ENCODE measurements at places on chromosomes 2 and 18.
A peak's percentile ranks its signal among the peaks of the same experiment; 100 is the strongest.

DNA sequence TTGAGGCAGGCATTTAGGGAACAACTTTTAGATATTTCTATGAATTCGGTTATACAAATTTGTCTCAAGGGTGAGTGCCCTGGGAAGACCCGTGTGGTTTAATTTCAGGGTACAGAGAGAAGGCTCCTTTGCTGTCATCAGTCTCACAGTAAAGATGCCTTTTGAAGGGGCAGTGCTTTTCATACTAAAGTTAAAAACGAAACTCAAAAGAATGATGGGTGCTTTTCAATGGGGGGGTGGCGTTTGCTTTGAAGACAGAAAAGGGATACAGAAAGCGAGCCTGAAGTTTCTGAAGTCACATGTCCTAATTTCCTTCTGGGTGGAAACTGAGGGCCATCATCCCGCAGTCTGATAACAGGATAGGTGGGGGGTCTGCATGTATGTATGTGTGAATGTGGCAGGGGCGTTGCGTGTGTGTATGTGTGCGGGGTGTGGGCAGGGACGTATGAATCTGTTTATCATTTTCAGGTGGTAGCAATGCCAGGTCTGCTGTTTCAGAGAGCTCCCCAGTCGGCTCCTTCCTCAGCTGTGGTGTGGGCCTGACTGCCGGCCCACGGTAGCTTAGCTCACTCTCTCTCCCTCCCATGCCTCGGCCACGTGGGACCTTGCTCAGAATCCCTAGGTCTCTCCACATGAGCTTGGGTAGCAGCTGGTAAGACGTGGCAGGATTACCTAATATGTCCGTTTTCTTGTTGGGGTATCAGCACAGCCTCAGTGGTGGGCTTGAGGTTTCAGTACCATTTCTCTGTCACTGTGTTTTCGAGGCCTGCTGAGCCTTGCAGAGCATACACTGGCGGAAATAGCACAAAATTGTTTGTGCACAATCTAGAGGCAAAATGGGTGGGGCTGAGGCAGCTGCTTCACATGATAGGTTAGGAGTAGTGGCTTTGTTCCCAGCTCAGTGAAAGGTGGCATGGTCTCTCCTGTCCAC lies 32.7 kb downstream of the ARHGAP25 start:
- DNase-seq: peak; percentile 60

DNA sequence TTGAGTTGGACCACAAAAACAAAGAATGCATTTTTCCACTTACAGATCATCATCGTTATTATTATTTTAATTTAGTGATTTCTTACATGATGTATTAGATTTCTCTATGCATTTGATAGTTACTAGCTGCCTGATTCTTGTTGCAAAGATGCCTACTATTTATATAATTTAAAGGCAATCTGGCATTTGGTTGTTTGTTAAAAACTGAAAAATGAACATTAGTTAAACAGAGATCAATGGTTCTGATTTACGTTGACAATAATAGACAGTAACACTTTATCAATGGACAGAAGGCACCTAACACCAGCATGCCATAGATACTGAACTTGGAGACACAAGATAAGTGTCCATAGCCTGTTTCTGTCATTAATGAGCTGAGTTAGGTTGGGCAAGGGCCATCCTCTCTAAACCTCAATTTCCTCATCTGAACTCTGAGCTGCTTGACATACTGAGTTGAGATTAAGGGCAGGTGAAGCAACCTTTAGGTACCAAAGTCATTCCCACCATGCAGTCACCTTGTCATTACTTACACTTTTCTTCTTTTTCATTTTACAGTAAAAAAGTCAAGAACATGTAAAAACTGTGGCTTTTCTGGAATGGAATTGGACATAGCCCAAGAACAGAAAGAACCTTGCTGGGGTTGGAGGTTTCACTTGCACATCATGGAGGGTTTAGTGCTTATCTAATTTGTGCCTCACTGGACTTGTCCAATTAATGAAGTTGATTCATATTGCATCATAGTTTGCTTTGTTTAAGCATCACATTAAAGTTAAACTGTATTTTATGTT lies 3.1 kb downstream of the CCL20 start:
- DNase-seq: no peak

- DNase-seq: no peak
Measured at GRCh38 chr2:26521913-26522180, 43.9 kb upstream of the OTOF start.

- no peak for DNase-seq
Measured at GRCh38 chr2:186697536-186697935, 3.7 kb downstream of the FAM171B start.

DNA sequence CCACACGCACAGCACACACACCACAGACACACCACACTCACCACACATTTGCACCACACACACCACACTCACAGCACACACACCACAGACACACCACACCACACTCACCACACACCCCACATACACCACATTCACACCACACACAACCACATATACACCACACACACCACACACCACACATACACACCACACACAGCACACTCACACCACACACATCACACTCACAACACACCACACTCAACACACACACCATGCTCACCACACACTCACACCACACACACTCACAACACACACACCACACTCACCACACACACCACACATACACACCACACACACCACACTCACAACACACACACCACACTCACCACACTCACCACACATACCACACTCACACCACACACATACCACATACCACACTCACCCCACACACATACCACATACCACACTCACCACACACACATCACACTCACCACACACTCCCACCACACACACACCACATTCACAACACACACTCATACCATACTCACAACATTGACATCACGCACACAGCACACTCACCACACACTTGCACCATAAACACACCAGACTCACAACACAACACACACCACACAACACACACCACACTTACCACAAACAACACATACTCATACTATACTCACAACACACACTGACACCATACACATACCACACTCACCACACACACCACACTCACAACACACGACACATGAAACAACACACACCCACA lies 60.0 kb downstream of the SDC1 start:
- no peak for DNase-seq

GRCh38 chr2:191739194-191739593 lies 61.3 kb downstream of the NABP1 start:
- DNase-seq: no peak

- DNase-seq: no peak
Measured at GRCh38 chr2:38223256-38223655, 147.3 kb upstream of the CYP1B1 start.

DNA sequence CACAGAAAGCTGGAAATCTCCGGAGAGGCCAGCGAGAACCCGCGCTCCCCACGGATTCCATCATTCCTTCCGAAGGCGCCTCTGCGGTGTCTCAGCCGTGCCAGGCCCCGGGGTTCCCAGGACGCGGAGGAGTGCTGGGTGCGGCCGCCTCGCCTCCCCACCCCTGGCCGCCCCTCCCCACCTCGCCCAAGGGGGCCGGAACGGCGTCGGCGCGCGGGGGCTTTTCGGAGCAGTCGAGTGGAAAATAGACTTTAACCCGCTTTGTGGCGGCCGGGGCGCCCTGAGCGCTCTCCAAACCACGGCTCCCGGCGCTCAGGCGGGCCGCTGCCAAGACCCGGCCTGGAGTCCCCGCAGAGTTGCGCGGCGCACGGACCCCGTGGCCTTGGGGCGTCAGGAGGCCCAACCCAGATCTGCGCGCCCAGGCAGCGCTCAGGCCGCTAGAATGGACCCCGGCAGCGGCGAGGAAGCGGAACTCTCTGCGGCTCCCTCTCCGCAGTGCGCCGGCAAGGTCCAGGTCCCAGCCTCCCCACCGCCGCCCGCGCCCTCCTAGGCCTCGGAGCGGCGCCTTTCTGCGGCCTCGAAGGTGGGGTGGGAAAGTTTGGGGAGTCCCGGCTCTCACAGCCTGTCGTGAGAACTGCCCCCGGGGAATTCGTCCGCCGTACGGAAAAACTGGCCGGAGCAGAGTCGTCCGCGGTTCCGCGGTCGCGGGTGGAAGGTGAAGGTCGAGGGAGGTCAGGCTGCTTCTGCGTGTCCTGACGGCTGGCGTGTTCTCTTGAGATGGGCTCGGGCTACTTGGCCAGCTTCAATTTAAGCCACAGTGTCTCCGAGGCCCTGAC lies 1.2 kb upstream of the EMX1 start:
- DNase-seq: peak; percentile 15

DNA sequence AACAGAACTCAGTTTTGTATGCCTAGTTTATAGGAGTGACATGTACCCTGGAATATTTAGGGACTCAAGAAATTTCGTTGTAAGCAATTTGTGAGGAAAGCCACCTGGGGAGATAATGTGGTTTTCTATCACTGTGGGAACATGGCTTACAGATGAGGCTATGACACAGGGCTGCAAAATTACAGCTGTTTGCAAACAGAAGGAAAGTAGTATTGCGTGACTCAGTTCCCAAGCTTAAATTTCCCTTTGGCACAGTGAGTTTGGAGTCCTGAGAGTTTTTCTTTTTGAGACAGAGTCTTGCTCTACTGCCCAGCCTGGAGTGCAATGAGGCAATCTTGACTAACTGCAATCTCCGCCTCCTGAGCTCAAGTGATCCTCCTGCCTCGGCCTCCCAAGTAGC lies 149.8 kb downstream of the MYO5B start:
- DNase-seq: no peak

- DNase-seq: peak; percentile 83
Measured at GRCh38 chr2:101697124-101698013, at the start of gene MAP4K4. Gene MAP4K4 (plus strand): TSS chr2:101697707. CDS start chr2:101698081, 374 bp downstream.

- DNase-seq: no peak
Measured at GRCh38 chr18:581096-581495, 916 bp downstream of the CETN1 start.

GRCh38 chr2:218026676-218027425 lies 24.1 kb upstream of the TNS1 start:
- DNase-seq: no peak

DNA sequence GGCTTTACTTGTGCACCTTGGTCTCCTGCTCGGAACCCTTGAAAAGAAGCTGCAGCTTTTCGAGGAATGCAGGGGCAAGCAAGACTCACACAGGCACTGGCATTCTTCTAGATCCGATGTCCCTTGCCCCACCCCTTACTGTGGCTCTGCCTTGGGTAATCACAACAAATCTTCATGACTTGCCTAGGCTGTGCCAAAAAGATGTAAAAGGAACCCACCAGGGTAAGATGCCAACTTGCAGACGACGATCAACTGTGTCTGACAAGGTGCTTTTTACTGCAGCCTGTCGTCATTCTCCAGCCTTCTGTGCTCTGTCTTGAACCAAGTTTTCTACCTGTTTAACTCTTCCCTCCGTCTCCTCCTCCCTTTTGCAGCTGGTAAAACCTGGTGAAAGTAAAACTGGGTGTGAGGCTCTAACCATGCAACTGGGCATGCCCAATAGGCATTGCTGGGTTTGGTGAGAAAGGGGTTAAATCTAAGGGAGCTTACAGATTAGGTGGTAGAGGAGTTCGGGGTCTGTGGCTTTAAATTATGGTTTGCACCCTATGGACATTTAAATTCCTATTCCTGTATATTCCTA lies 909 bp upstream of the NRXN1 start:
- DNase-seq: no peak

GRCh38 chr2:22359071-22359672 lies 1025.8 kb upstream of the KLHL29 start:
- no peak for DNase-seq

DNA sequence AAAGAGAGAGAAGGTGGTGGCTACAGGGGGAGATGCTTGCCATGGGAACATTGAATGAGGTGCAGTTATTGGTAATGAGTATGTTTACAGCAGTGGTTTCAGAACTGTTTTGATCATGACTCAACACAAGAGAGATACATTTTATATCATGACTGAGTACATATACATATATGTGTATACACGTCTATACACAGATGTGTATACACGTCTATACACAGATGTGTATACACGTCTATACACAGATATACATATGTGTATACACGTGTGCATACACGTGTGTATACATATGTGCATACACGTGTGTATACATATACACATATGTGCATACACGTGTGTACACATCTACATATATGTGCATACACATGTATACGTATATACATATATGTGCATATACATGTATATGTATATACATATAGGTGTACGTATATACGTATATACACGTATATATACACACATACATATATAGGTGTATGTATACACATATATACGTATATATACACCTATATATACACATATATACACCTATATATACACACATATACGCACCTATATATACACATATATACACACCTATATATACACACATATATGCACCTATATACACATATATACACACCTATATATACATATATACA lies 518.5 kb downstream of the TSN start:
- no peak for DNase-seq

DNA sequence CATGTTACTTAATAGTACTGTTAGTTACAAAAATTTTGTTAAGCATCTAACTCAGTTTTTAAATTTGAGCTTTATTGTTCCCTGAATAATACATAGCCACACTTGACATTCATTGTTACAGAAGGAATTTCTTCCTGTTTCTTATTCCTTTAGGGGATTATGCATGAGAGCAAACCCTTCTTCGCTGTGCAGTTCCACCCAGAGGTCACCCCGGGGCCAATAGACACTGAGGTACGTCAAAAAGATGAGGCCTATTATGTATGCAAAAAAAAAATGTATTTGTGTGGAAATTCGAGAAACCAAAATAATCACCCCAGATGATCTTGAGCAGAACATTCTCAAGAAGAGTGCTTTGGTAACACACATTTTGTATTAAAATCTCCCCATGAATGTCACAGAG lies 36.3 kb downstream of the CPS1 start:
- DNase-seq: no peak

- DNase-seq: no peak
Measured at GRCh38 chr18:39365836-39366485, 1800.4 kb upstream of the CELF4 start.

- DNase-seq: no peak
Measured at GRCh38 chr2:229160984-229161383, 110.1 kb downstream of the PID1 start.

GRCh38 chr2:135587958-135588357 lies 56.7 kb downstream of the R3HDM1 start:
- no peak for DNase-seq

DNA sequence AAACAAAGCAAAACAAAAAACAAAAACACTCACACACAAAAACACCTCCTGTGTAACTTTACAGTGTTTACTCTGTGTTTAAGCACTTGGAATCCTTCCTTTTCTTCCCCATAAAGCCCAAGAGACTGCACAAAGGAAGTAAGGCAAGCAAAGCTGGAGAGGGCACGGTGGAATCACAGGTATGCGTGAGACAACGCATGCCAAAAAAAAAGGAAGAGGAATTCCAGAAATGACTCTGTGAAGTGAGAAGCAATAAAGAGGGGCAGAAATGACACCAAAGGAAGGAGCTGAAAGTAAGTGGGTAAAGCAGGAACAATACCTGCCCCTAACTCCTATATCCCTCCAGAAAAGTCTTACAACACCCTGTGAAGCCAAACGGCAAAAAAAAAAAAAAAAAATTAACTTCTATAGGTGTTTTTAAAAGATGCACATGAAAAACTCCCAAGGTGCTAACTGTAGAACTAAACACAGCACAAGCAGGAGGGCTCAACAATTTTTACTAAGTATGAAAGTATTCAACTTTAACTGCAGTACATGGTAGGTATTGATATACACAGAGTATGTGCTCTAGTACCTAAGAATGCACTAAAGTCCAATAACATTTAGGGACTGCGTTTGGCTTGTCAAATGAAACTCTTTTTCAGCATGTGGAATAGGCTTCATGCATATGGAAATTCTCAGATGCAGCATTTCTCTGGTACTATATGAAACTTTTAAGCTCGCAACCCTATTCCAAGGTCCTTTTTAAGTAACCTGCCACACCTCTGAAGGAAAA lies 9.1 kb downstream of the RND3 start:
- no peak for DNase-seq

All from CD4-positive, alpha-beta T cell treated with Interleukin-15 for 4 hours (primary cell).